Stimulated activated CD4-positive, alpha-beta T cell treated with anti-CD3 and anti-CD28 coated beads, Interleukin-4, amount 100 ng/mL, for 48 hours (primary cell): ENCODE measurements at places on chromosomes 5 and 9.

DNA sequence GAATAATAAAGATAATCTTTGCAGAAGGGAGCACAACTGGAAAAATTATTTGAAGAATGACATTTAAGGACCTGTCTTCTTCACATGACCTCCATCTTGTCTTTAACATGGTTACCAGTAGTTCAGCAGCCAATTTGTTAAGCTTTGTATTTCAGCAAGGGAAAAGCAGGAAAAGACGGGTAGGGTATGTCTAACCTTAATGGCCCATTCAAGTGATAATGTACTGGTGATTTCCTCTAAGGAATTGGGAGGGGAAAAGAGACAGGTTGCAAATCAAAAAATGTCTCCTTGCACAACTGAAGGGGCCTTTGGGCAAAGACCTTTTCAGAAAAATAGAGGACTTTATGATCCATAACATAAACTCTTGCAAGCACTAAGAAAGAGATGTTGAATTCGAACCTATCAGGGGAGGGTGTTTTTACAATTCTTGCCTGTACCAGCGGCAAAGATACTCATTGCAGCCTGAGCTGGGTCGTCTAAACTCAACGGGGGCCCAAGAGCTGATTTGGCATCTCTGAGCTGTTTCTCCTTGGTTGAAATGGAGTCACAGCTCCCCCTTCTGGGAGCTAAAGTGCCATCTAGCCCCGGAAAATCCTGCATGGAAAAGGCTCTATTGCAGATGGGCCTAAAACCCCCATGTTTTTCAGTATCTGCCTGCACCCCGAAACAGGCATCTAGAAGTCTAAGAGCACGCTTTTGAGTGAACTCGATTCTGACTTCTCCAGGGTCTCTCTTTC, 3.8 kb downstream of the BRINP1 start:
- DNase-seq: no peak

- DNase-seq: no peak
Measured at GRCh38 chr9:18824095-18824666, 208.8 kb downstream of the SAXO1 start.

DNA sequence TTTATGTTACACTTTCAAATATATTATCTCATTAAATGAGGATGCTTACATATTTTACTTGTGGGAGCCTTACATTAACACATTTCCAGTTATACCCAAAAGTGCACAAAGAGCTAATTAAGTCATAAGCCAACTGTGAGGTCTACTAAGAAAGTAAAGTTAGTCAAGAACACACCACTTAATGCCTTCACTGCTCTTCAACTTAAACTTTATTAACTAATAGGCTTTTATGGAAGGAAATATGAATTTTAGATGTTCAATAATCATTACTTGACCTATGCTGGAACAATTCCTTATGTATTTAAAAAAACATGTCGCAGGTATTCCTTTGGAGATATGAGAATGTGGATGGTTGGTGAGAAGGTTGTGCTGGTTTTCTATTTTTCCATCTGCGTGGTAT, 3.4 kb downstream of the ST8SIA4 start:
- DNase-seq: no peak

- DNase-seq: peak; percentile 6
Measured at GRCh38 chr5:55102348-55102747, at the start of gene GZMA. Gene GZMA (plus strand): TSS chr5:55102646. CDS start chr5:55102683, 37 bp downstream.

DNA sequence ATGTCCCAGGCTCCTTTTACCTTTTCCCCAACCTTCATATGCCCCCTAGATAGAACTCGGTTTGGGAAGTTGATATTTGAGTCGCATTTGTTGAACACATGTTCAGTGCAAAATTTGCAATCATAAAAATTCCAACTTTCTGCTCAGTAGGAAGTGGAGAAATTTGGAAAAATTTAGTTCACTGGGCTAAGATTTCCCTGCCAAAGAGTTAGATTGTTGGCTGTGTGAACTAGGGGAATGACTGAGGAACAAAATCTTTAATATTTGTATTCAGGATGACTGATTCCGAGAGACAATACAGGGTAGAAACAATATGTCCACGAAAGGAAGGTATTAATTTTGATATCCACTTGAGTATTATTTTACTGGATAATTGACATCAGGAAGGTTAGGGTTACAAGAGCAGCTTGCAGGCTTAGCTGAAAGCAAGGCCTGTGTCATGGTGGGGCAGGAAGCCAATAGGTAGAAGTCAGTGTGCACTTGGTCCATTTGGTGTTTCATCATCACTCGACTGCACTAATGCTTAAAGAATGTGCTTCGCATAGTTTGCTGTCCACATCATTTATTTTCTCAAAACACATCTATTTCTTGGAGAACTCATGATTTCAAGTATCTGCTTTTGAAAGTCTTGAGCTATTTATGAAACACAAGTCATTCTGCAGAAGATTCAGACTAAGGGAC, 59.4 kb upstream of the GNA14 start:
- DNase-seq: no peak

- no peak for DNase-seq
Measured at GRCh38 chr5:175363300-175363699, 80.7 kb downstream of the DRD1 start.

GRCh38 chr5:39021413-39021812, 52.8 kb downstream of the RICTOR start:
- DNase-seq: no peak

DNA sequence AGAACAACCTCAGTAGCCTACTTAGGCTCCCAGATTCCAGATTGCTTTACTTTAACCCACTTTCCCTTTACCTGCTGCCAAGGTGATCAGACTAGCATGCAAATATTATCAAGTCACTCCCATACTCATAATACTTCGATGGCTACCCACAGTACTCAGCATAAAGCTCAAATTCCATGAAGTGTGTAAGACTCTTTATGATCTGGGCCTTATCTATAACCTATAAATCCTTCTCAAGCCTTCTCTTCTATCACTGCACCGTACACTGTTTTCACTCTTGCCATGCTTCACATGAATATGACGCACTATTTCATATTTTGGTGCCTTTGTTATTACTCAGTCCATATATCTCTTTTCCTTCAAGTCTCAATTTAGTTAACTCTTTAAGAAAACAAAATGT, 135.2 kb upstream of the TARS1 start:
- no peak for DNase-seq

DNA sequence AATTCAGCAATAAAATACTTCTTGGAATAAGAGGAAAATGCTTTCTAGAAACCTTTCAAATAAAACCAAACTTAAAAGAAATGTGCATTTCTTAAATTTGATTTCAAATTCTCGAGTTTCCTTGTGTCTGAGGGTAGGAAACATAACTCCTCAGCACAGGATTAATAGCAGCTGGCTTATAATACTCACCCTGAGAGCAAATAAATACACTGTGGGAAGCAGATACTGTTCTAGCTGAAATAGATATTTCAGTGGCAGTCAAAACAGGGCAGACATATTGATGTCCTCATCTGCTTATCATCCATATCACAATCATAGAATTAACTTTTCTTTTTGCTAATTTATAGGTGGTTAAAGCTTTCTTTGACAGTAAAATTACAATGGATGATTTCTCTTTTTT, 24.1 kb upstream of the FEM1C start:
- DNase-seq: no peak

GRCh38 chr5:438481-438981, 4.4 kb upstream of the EXOC3 start:
- no peak for DNase-seq

DNA sequence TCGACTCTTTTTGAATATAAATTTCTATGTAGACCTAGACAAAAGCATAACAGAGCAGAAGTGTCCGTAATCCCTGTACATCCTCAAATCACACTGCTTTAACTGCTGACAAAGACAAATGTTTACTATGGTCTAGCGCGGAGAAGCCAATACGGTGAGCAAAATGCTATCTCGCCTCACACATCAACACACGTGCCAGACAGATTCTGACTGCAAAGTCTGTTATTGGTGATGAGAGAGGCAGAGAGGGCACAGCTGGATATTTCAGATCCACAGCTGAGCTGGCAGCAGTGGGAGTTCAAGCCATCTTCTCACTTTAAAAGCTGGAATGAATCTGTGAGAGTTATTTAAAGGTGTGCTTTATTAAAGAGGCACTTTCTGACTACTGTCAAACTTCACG, 124.3 kb downstream of the ARL15 start:
- no peak for DNase-seq

DNA sequence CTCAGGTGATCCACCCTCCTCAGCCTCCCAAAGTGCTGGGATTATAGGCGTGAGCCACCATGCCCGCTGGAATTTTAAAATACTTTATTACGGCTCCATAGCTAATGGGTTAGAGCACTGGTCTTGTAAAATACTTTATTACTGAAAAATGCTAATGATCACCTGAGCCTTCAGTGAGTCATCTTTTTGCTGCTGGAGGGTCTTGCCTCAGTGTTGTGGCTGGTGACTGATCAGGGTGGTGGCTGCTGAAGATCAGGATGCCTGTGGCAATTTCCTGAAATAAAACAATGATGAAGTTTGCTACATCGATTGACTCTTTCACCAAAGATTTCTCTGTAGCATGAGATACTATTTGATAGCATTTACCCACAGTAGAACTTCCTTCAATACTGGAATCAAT, 26.0 kb upstream of the GNE start:
- DNase-seq: no peak

DNA sequence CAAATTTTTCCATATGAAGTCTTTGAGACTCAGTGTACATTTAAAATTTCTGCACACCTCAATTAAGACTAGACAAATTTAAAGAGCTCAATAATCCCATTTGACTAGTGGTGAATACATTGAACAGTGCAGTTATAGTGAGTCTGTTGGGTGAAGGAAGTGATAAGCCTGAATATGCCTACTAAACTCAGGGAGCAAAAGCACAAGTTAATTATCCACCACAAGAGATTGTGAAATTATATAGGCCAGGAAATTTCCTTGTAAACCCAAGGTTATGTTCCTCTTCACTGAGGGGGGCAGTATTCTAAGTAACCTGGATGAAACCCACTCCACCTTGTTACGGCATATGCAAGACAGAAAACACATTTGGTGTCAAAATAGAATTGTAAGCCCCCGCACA, 612.9 kb upstream of the DAB2 start:
- DNase-seq: no peak

GRCh38 chr5:176820937-176821336, 10.6 kb downstream of the UNC5A start:
- DNase-seq: no peak

DNA sequence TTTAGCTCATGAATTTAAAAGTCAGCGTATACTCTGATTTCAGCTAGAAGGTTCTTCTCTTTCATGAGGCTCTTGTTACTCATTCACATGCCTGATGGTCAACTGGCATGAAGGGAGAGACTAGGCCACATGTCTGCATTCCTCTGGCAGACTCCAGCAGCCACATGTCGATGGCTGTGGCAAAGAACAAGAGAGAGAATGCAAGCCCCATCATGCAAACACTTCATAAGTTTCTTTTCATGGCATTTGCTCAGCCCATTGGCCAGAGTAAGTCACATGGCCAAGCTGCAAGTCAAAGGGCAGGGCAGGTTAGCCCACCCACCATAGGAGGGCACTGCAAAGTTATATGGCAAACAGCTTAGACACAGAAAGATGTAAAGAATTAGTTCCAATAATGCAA, 5.4 kb downstream of the KCNV2 start:
- no peak for DNase-seq

DNA sequence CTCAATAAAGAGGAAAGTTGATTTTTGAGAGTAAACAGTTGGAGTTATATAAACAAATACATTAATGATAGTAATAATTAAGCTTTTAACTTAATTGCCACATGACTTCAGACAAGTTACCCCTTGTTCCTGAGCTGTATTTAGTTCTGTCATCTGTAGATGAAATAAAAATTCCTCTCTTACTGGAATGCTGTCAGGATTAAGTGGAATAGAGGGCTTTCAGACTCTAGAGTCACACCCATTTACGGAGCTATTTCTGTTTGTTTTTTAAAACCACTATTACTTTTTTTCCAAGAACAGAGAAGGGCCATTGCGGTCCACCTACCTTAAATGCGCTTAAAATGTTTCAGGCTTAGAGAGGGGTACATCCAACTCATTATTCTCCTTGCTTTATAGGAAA, 170.6 kb downstream of the CHSY3 start:
- no peak for DNase-seq

DNA sequence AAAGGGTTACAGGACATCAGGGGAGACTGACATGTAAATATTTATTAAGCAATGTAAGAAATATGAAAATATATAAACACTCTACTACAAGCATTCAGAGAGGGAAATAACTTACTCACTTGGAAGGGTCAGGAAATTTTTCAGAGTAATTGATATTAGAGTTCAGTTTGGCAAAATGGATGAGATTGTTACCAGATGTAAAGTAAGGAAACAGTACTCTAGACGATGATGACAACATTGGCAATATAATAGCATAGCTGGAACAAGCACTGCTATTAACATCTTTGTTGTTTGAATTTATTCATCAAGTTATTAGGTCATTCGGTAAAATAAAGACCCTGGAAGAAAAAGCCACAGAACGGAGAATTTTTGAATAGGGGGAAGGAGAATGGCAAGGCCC, 49.1 kb downstream of the GNA14 start:
- no peak for DNase-seq

- no peak for DNase-seq
Measured at GRCh38 chr5:64864171-64864570, 95.4 kb downstream of the CWC27 start.

DNA sequence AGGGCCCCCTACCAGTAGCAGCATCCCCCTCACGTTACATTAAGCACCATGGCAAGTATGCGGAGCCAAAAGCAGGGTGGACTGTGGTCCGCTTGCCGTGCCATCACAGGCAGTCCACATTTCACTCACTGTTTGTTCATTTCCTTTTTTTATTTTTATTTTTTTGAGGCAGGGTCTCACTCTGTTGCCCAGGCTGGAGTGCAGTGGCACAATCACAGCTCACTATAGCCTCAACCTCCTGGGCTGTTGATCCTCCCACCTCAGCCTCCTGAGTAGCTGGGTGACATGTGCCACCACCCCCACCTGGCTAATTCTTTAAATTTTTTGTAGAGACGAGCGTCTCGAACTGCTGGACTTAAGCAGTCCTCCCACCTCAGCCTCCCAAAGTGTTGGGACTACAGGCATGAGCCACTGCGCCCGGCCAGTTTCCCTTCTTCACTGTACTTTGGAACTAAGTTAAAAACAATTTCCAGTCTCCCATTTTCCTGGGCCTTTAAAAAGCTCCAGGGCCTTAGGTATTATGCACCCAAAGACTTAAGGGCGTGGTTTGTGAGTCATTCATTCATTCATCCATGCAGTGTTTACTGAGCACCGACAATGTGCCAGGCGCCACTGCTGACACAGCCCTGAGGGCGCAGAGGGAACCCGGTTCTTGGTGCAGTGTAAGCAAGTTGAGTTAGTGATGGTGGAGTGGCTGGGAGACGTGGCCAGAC, 19.9 kb downstream of the PRRX2 start:
- DNase-seq: no peak

DNA sequence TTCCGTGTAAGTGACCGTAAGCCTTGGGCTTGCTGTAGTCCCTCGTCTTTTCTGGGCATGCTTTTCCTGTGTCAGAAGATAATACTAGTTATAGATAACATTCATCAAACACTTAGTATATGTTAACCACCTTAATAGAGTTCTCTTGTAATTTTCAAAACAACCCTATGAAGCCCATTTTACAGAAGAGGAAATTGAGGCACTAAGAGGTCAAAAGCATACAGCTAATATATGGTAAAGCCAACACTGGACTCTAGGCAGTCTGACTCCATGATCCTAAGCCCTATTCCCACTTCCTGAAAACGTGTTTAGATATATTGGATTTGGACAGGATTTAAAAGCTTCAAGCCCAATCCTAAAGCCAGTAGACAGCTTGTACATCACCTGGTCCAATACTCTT, 153.8 kb downstream of the CEP120 start:
- no peak for DNase-seq
